Renal cortex interstitium (tissue), 15 donors: ENCODE measurements at places on chromosomes 2 and 18. TPM values are rescaled to one million over a fixed set of nuclear protein-coding genes. Genes with fewer than 3 reads are reported as not detected.

DNA sequence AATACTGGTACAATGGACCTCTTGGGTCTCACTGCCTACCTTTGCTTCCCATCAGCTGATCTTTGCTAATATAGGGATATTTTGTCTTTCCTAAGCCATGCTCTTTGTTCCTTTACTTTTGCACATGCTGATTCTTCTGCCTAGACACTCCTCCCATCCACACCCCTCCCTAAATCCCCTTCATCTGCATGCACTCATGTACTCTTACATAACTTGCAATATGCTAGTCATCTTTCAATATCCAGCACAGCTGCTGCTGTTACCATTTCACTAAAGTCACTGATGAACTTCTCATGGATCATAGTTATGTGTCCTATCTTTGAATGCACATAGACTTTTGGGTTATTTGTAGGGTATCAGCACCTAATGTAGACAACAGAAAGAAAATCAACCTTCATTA lies 18.5 kb upstream of the DTNA start:
- DNase-seq: no peak

GRCh38 chr18:12989397-12990122 lies 1.6 kb upstream of the CEP192 start:
- DNase-seq: no peak

DNA sequence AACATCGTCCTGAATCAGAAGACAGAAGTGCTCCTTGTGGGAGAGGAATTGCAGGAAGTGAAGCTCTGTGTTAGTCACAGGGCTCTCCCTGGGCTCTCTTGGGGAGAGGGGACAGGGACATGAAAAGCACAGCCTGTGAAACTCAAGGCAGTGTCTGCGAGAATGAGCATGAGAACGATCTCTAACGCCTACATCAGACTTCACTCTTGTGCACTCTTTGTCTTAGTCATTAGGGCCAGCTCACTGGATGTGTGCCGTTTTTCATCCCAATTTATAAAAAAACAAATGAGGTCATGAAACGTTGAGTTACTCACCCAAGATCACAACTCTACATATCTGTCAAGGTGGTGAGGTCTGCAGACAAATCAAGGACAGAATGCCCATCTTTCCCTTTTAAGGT lies 27.0 kb upstream of the TWIST2 start:
- DNase-seq: no peak

DNA sequence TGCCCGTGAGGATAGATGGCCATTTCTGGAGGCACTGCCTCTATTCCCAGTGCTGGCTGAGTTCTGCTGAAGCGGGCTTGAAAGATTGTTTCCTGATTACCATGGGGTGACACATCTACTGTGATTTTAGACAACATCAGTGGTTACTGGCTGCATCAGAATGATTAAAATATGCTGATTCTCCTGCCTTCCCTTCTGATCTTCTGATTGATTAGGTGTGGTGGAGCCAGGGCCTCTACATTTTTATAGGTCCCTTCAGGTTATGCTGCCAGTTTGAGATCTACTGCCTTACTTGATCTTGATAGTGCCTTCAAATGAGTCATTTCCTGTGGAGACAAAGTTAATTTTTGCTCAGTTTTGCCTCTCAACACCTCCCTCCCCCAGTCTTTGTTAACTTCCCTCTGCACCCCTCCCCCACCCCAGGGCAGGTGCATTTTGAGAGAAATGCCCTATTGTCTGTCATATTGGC lies 31.6 kb upstream of the SNORC start:
- DNase-seq: no peak

DNA sequence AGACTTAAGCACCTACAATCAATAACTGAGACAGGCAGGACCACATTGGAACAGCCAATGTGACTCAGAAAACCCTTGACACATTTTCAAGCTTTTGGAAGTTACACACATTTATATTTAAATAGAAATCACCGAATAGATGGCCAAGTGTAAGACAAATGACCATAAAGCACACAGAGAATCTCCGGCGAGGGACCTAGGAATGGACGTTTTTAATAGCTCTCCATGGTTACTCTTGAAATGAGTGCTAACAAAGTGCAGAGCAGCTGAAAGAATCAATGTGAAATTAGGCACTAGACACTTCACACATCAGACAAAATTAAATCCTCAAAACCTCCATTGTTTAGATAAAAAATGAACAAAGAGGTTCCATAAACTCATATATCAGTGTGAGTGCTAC lies 376.9 kb downstream of the DLGAP1 start:
- no peak for DNase-seq

- no peak for DNase-seq
Observed at GRCh38 chr2:8296306-8296705, 385.6 kb upstream of the ID2 start.

The FEV gene
- polyA plus RNA-seq: 0.14 TPM
